Activated naive CD8-positive, alpha-beta T cell treated with anti-CD3 and anti-CD28 coated beads for 36 hours (primary cell): ENCODE measurements at places on chromosomes 13 and 19. TPM values are rescaled to one million over a fixed set of nuclear protein-coding genes. Genes with fewer than 3 reads are reported as not detected.

SYNE4 gene
- 1.8 TPM for total RNA-seq

METTL21C gene
- total RNA-seq, result not detected

SPRED3 gene
- total RNA-seq, result 0.45 TPM

XRCC1 gene
- 36.8 TPM for total RNA-seq

ZNF790 gene
- 9.0 TPM for total RNA-seq

ZNF682 gene
- 13.9 TPM for total RNA-seq

PSG1 gene
- total RNA-seq, result not detected

EID2B gene
- total RNA-seq, result 2.7 TPM

NDUFA13 gene
- total RNA-seq, result 306 TPM
